ENCODE measurements at places on chromosomes 3 and 15. TPM values are rescaled to one million over a fixed set of nuclear protein-coding genes. Genes with fewer than 3 reads are reported as not detected.
A peak's percentile ranks its signal among the peaks of the same experiment; 100 is the strongest.

DNA sequence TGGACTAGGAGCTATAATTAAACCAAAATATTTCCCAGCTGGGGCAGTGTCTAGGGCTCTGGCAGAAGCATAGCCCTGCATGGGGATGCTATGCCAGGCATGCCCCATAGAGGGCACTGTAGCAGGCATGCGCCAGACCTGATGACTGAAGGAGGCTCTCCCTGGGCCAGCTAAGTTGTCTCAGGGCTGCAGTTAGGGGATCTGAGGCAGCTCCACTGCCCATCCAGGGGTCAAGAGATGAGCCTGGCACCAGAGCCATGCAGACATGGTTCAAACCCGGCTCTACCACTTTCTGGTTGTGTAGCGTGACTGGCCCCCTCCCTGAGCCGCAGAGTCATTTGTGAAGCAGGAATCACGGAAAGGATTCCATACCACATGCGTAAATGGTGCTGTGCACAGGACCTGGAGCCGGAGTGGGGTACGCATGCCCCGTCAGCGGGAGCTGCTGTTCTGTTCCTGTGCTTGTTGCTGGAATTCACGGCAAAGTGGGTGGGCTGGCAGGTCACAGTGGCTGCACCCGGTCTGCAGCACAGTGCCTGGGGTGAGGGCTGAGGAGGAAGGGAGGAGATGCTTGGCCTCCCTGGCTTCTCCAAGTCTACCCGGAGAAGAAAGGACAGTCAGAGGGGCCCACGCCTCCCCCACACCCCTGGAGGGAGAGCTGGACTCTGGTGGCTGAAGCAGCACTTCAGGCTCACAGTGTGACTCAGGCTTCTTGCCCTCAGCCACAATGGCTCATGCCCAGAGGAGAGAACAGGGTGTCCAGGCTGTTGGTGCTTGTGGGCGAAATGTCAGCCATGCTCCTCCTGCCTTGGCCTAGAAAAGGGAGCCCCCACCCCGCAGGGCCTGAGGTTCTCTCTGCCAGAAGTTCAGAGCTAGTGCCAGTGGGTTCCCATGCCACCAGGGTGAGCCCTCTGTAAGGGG lies 43.1 kb downstream of the DNASE1L3 start:
- DNase-seq = peak; percentile 47

DNA sequence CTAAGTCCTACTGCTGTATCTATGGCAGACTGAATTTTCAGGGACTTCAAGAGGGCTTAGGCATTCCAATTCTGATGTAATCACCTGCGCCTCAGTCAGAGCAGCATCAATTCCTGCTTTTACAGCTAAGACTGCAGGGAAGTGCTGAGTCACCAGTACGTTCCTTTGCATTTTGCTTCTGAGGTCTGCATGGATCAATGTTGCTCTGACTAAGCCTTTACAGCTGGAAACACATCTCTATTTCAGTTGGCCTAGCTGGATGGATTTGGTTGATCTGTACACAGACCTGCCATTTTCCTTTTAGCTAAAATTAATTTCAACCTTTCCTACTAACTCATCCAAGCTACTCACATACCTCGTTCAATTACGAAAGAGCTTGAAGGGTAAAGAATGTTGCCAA lies 51.3 kb downstream of the ETV5 start:
- no peak for DNase-seq

- no peak for DNase-seq
These were observed 107.8 kb downstream of the CTNNB1 start for GRCh38 chr3:41307065-41307464.

The SCAANT1 gene
- not detected for total RNA-seq

The C2CD4A gene
- not detected for total RNA-seq

The TNFAIP8L3 gene
- 1.8 TPM for total RNA-seq

The TMEM41A gene
- total RNA-seq = 23.5 TPM

DNA sequence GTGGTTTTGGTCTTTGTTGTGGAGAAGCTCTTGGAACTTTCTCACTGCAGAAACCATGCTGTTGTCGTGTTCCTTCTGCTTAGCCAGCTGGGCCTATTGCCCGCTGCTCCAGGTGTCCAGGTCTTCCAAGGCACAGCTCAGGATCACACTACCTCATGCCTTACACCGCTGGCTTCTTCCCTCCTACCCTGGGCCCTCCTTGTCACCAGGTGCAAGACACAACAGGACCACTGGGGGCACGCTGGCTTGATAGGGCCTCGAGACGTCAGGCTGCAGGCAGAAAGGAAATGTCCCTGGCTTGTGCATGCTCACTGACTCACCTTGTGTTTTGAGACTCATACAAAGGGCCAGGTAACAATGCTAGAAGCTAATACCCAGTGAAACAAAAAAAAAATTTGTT lies 32.3 kb downstream of the PAQR9 start:
- no peak for DNase-seq

DNA sequence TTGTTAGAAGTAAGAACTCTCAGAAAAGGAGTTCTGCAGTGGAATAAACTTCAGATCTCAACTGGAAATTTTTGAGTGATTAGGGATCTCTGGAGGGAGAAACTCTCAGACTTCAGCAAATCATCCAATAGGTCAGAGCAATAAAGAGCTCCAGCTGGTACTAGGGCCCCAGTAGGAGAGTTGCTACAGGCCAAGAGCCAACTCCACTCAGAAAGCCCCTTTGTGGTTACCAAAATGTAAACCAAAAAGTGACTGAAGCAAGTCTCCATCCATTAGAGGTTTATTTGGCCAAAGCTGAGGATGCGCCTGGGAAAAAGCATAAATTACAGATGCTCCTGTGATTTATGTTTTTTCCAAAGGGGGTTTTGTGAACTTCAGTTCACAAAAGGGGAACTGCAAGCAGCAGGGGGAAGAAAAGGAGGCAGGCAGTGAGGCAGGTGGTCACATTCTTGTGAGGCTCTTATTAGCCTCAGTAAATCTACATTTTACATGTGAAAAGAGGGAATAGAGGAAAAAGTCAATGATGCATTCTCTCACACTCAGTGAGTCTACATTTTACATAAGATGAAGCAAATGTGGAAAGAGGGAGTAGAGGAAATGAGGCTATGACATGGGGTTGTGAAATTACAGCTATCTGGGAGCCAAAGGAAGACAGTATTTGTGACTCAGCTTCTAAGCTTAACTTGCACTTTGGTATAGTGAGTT lies 92.4 kb upstream of the DAZL start:
- no peak for DNase-seq

The ALS2CL gene
- 0.44 TPM for total RNA-seq

The ACP3 gene
- not detected for total RNA-seq
